ENCODE measurements at places on chromosomes 7 and 10. TPM values are rescaled to one million over a fixed set of nuclear protein-coding genes. Genes with fewer than 3 reads are reported as not detected.

DUSP5 gene
- 55.1 TPM for total RNA-seq

TECTB gene
- not detected for total RNA-seq

MOGAT3 gene
- total RNA-seq = 0.81 TPM

PBLD gene
- total RNA-seq = 2.7 TPM

BAIAP2L1 gene
- total RNA-seq = 37.5 TPM

OLAH gene
- total RNA-seq = not detected

DNA sequence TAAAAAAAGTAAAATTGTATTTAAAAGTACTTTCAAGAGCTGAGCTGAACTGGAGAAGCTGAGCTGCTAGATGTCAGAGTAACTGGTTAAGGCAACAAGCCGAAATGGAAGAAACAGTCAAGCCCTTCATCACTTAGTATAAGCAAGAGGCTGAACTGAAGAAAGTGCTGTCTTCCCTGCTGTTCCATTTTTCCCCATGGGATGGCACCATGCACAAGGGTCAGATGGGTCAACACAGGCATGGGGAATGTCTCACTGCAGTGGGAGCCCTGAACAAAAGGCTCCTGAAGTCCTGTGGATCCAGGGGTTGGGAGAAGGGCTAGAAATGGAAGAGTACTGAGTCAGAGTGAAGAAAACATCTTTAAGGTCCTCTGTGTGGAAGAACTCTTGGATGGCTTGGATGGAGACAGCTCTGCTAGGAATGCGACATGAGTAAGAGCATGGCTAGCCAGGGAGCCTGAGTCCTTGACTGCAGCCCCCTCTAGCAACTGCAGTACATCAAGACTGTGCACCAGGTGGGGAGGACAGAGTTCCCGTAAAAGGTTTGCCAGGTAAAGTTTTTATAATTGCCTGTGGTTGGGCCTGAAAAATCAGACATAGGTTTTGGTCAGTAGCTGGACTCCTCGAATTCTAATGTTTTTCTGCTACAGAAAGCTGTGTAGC lies 348.3 kb downstream of the GPR158 start:
- peak; percentile 80 for DNase-seq
- peaks cover 15% of the 10 kb centered on the region for H3K36me3 ChIP-seq
- H3K4me3 ChIP-seq = no peak overlapping the region
- H3K27ac ChIP-seq = no peak overlapping the region
- peaks cover 11% of the 10 kb centered on the region for H3K4me1 ChIP-seq

DNA sequence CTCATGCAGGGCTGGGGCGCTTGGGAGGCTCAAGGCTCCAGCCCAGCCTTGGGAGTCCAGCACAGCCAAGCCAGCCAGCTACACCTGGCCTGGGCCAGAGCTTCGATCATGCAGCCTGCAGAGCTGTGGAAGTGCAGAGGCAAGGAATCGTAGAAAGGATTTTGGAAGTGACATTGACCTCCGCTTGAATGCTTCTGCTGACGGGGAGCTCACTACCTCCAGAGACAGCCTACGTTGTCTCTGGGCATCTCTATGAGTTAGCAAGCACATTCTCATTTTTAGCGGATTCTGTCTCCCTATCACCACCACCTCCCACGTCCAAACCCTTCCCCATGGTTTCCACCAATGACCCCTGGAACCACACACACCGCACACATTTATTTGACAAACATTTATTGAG lies 88.5 kb downstream of the MICALL2 start:
- H3K4me3 ChIP-seq = no peak overlapping the region
- H3K27ac ChIP-seq = no peak overlapping the region
- peaks cover 7% of the 10 kb centered on the region for H3K4me1 ChIP-seq
- no peaks in the 10 kb centered on the region for H3K36me3 ChIP-seq

GRCh38 chr10:11824376-11824775 lies 1.2 kb downstream of the PROSER2 start:
- H3K4me1 ChIP-seq = peaks cover 19% of the 10 kb centered on the region
- no peaks in the 10 kb centered on the region for H3K36me3 ChIP-seq
- H3K4me3 ChIP-seq = peak overlapping the region; percentile 85
- no peak overlapping the region for H3K27ac ChIP-seq
- no peak for DNase-seq
- peaks cover 16% of the 10 kb centered on the region for H3K27me3 ChIP-seq

DNA sequence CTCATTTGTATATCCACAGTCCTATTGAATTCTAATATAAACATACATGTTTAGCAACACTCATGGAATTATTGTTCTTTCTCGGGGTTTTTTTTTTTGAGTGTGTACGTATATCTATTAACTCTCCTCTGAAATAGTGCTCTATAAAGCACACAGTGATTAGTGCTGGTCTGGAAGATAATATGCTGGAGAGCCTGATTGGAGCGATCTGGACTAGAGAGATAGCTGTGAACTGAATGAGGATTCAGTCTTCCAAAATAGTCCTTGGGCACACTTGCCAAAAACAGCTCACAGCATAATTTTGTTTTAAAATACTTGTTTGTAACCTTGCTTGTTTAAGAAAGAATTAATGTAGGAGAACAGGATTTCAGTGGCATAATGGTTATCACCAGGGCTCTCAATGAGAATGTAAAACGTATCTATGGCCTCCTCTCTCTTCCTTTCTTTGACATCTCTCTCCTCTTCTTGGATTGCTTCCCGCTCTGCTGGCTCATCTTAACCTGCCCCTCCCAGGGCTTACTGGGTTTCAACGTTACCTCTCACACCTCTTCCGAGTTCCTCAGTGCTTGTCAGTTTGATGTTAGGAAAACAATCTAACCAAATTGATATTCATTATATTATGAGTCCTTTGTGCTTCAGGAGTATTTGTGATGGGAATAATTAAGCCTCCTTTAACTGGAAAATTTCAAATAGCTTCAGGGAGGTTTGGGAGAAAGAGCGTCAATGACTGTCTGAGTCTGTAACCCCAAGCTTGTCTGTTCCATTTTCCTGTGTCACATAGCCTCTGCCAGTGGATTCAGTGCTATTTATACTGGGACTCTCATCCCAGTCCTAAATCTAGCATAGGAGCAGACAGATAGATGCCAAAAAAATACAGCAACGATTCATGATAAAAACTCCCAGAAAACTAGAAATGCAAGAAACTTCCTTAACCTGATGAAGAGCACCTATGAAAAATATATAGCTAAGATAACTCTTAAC lies 16.2 kb upstream of the AGK start:
- no peak for DNase-seq
- H3K27me3 ChIP-seq = no peaks in the 10 kb centered on the region
- H3K4me1 ChIP-seq = peaks cover 20% of the 10 kb centered on the region

DNA sequence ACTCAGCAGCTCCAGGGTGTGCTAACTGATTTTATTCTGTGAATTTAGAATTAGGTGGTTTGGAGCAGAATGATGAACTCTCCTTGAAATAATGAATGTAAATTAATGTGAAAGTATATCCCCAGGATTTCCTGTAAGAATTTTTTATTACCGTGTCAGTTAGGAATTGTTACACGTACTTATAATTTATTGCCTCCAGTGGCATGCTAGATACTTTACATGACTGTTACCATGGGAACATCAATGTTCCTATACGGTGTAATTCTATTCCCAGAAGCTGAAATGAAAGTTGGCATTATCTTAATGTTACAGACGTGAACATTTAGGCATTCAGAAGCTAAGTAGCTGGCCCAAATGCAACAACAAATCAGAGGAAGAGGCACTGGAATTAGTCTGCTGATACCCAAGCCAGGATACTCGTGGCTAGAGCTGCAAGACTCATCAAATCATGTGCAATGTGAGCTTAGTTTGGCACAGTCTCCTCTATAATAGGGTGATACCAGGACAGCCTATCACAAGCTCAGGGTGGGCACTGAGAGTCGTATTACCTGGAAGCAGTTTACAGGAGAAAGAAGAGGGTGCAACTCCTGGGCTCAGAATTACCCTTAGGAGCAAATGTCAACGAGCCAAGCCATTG lies 30.0 kb upstream of the PRKAR2B start:
- no peak overlapping the region for H3K4me3 ChIP-seq
- H3K27me3 ChIP-seq = no peaks in the 10 kb centered on the region
- peaks cover 23% of the 10 kb centered on the region for H3K4me1 ChIP-seq
- H3K36me3 ChIP-seq = no peaks in the 10 kb centered on the region
- DNase-seq = no peak
- no peak overlapping the region for H3K27ac ChIP-seq

- H3K4me3 ChIP-seq = no peak overlapping the region
- H3K27ac ChIP-seq = no peak overlapping the region
- H3K4me1 ChIP-seq = peaks cover 53% of the 10 kb centered on the region
- H3K27me3 ChIP-seq = no peaks in the 10 kb centered on the region
- peaks cover 45% of the 10 kb centered on the region for H3K36me3 ChIP-seq
These were observed 208.2 kb upstream of the PRKCQ start for GRCh38 chr10:6788231-6788630.

DNA sequence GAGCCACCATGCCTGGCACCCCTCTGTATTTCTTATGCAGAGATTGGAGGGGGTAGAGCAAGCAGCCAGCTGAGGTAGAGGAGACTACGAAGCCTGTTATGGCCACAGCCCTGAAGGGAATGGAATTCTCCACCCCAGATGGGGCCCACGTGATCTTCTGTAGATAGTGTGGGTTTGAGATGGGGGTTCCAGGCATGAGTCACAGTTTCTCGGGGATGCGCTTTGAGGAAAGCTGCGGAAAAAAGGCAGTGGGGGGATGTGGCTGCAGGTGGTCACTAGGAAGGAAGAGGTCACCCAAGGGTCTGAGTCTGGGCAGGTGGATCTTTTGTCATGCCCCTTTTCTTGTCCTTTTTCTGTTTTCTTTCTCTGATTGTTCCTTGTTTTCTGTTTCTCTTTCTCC lies 11.5 kb downstream of the FAM131B start:
- H3K27ac ChIP-seq = no peak overlapping the region
- no peak overlapping the region for H3K4me3 ChIP-seq
- H3K27me3 ChIP-seq = peaks cover 12% of the 10 kb centered on the region
- H3K36me3 ChIP-seq = peaks cover 6% of the 10 kb centered on the region
- no peak for DNase-seq
